Pulmonary artery endothelial cell (primary cell): ENCODE measurements at places on chromosomes 3 and 15.
A peak's percentile ranks its signal among the peaks of the same experiment; 100 is the strongest.

- DNase-seq = no peak
Observed at GRCh38 chr3:72331076-72331475, 517.2 kb downstream of the SHQ1 start.

DNA sequence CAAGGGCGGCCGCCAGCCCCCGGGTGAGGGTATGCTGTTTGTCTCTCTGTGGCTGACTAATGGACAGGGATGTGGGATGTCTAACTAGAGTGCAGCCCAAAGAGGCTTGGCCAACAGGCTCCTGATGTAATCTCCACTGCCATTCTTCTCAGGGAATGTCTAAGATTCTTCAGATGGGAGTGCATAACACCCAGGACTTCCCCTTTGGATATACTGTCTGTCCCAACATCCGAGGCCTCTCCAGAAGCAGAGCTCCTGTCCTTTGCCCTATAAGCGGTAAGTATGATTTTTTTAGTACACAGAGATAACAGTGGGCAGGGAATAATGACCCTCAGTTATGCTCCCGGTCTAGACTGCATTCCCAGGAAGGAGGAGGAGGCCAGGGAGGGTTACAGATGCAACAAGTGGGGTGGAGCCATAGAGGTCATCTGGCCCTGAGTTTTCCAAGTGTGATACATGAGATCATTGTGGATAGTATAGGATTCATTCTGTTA lies 62.5 kb upstream of the SLCO2A1 start:
- no peak for DNase-seq

GRCh38 chr3:54185740-54186139 lies 63.4 kb downstream of the CACNA2D3 start:
- no peak for DNase-seq

DNA sequence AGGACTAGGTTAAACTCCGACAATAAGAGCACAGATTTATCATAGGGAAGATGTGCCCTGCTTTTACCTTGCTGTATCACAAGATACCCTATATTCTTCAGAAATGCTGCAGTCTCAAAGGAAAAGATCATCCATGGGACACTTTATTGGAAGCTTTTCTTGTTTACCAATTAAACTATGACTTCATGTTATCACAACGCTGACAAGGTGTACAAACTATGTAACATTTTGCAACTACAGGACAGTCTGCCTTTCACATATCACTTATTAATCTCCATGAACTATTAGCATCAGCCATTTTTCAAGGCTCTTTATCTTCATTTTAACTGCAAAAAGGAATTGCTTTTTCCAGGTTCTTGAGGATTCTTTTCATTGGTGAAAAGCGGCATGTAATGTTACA lies 34.0 kb downstream of the CBLB start:
- no peak for DNase-seq

- DNase-seq = peak; percentile 69
Observed at GRCh38 chr15:99442252-99442897, 123.4 kb upstream of the MEF2A start.

DNA sequence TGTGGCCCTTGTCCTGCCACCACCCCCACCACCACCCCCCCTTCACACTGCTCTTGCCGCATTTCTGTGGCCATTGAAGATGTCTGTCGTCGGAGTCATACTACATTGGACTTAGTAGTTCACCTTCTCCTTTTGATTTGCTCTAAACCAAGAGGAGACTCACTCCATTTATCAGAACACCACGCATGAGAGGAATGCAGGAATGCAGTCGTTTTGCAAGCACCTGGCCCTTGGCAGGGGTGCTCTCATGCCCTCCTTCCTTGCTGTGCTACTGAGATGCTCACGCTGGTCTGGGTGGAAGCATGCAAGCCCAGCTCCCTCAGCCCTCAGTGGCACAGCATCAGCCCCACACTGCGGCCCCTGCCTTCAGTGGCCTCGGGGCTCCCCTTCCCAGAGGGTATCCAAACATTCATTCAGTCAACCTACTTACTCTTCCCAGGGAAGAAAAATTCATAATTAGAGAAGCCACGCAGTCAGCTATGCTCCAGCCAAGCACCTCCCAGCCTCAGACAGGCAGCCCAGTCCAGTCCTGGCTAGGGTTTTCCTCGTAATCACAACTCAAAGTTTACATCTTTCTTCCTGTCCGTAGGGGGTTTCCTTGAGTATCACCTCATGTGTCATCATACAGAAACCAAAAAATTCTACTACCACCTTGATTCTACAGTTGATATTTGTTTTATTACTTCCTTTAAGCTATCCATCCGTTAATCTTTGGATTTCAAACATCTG lies 520.0 kb downstream of the GABRG3 start:
- no peak for DNase-seq

DNA sequence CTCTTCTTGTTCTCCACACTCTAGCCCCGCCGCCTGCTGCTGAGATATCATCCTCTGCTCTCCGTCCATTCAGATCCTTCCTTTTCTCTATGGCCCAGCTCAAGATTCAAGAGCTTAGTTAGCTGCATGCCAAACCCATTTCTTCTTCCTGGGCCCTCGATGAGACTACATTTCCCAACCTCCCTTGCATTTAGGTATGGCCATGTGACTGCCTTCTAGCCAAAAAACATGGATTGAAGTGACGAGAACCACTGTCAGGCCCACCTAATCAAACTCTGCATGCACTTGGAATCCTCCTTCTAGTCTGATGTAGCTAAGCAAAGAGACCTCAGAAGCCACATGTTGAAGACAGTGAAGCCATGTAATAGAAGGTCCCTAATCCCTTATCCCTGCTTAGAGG lies 308.2 kb downstream of the VPS13C start:
- DNase-seq = no peak

GRCh38 chr3:34361921-34362320 lies 563.5 kb downstream of the PDCD6IP start:
- no peak for DNase-seq

- no peak for DNase-seq
Observed at GRCh38 chr3:126326629-126327028, 30.6 kb downstream of the KLF15 start.

DNA sequence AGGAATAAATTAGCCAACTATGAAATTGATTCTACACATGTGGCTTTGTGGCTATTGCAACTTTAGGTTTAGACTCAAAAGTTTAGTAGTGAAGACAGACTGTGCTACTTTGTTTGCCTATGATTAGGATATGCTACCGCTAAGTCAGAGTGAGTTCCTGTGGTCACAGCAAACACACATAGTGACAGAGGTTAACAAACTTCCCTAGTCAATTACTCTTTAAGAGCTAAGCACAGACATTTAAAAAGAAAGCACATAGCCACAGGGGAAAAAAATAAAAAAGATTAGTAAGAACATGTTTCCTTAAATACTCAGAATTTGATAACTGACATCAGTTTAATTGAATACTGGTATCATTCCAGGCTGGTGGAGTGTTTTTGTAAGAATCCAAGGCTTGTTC lies 207.1 kb downstream of the GBE1 start:
- DNase-seq = no peak

- DNase-seq = no peak
Observed at GRCh38 chr3:42704136-42704841, 1.7 kb upstream of the HHATL start.

DNA sequence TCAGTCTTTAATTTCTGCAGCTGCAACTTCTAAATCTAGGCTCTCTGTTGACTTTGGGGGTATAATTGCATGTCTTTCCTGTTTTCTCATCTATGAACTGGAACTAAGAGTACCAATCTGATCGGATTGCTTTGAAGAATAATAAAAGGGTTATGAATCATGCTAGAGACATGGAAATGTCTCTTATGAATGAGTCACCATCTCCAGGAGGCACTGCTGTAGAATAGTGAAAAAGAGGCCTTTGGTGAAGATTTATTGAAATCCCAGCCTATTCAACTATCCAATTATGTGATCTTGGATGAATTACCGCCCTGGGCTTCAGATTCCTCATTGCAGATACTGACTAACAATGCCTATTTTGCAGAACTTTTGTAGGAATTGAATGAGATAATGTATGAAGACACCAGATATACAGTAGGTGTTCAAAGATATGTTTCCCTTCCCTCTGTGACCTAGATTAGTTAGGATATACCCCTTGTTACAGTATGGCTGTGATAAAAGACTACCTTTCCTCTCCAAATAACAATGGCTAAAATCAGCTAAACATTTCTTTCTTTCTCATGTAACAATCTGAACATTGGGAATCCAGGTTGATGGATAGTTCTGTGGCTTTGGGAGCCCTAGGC lies 11.5 kb upstream of the CMTM8 start:
- peak; percentile 11 for DNase-seq

DNA sequence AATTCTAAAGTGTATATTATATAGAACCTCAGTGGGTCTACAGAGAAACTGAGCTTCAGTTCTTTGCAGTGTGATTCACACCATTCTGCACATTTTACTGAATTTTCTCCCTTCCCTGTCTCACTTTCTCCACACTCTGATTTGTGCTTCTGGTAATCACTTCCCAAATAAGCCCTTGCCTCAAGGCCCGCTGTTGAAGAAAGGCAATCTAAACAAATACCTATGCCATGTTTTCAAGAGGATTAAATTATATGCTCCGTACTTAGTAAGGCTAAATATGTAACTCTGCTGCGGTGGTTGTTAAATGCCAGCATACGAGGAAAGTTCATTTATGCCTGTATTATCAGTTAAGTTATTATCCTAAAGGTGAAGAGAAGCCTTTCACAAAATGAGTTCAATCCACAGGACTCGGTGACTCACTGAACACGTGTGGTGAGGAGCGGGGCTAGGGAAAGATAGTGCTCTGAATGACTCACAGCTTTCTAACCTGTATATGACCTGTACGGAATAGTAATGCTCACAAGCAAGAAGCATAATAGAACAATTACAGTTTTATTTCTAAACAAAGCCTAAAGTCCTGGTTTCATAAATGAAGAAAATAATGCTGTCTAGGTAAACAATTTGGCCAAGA lies 25.1 kb downstream of the CNTN6 start:
- no peak for DNase-seq

GRCh38 chr3:127675651-127676391 lies 3.1 kb downstream of the ABTB1 start:
- no peak for DNase-seq

GRCh38 chr3:32176989-32177701 lies 61.3 kb upstream of the CMTM8 start:
- peak; percentile 20 for DNase-seq

DNA sequence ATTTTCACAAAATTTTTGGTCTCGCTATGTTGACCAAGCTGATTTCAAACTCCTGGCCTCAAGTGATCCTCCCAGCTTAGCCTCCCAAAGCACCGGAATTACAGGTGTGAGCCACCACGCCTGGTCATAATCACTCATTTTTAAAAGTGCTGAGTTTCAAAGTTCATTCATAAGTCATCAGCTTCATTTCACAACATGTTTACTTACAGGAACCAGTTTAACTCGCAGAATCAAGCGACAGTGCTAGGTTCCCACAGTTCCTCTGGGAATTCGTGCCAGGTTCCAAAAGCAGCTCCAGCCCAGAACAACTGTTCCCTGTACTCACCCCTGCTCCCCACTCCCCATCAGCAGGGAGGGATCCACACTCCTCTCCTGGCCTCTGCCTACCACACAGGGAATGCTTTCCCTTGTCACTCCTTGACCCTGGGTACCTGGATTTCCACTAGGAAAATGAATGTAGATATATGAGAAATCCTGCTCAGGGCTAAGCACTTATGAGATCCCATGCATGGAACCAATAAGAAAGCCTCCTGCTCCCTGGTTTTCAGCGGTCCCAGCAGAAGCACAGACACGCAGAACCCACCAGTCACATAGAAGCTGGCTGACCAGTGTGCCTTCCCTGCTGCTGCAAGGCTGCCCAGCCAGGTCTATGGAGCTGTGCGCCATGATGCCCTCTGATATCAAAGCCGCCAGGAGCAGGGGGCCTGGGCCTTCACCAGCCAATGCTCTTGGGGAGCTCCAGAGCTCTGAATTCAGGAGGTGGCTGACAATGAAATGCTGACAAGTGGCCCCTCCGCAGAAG lies 72.3 kb downstream of the ITGB5 start:
- DNase-seq = no peak

DNA sequence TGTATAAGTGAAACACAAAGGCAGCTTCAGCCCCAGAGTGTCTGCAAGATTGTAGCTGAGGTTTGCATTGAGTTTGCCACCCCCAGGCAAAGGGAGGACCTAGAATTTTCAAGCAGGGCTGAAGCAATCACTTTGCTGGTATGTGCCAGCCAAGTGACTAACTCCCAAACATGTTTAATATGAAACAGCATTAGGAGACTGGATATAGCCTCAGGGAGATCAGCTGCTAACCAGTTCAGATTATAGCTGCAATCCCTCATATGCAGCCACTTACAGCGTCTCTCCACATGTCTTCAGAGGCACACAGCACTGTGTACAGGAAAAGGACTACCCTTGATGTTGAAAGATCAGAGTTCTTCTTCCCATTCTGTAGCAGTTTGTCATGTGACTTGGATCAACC lies 38.4 kb upstream of the PPP2R3A start:
- DNase-seq = no peak

DNA sequence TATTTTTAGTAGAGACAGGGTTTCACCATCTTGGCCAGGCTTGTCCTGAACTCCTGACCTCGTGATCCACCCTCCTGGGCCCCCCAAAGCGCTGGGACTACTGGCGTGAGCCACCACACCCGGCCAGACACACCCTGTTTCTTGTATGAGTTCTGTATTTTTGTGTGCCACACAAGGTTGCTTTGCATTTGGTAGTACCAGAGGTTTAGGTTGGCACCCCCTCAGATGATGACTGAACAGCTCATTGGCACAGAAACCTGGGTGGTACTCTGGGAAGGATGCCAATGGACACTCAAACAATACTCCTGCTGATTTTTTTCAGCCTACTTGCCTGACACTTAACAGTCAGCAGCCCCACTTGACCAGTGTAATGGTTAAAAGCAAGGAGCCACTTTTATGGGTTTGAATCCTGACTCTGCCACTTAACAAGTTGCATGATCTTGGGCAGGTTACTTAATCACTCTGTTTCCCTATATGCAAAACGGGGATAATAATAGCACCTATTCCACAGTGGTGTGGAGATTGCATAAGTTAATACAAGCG lies 39.2 kb upstream of the BCL2A1 start:
- no peak for DNase-seq

GRCh38 chr3:72227486-72228070 lies 442.6 kb upstream of the PROK2 start:
- DNase-seq = no peak

- DNase-seq = no peak
Observed at GRCh38 chr3:127798716-127799115, 23.6 kb downstream of the MGLL start.

- DNase-seq = no peak
Observed at GRCh38 chr3:186516646-186517045, 27.5 kb downstream of the CRYGS start.

- no peak for DNase-seq
Observed at GRCh38 chr3:128394033-128394432, 72.7 kb downstream of the DNAJB8 start.

DNA sequence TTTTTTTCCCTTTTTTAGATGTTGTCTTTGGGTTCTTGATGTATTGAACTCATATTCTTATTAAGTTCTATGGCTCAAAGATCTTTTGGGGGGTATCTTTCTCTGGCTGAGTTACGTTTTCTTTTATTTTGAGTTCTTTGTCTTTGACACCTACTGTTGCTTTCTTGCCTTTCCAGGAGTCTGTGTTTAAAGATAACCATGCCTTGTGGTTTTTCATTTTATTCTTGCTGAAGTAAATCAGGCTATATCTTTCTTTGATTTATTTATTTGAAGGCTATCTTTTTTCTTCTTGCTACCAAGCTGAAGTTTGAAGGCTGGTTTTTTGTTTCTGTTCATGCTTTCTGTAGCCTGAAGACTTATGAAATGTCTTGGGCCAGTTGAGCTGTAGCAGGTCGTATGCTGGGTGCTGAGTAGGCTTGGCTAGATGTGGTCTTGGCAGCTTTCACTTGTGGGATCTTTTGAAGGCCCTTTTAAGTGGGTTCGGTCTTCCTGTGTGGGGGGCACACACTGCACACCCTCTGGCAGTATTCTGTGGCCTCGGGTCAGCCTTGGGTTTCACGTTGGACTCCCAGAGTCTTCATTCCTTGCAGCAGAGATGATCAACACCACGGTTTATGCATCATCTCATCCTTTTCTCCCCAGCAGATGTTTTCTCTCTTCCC lies 17.5 kb downstream of the SLCO3A1 start:
- no peak for DNase-seq
